ENCODE measurements at places on chromosomes 3 and 15.

DNA sequence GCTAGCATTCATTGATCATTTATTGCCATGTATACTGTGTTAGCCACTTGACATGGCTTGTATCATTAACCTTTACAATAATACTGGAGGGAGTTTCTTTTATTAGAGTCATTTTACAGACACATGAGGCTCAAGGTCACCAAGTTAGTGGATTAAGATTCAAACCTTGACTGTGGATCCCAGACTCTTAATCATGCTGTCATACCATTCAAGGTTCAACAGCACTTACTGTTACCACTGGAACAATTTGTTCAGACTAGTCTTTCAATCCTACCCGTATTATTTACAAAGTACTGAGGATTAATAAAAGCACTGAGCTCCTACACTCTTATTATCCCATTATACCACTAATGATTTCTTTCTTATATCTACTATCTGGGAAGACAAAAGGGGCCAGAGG is 1.2 kb downstream of the COX17 start:
- DNase-seq = no peak

DNA sequence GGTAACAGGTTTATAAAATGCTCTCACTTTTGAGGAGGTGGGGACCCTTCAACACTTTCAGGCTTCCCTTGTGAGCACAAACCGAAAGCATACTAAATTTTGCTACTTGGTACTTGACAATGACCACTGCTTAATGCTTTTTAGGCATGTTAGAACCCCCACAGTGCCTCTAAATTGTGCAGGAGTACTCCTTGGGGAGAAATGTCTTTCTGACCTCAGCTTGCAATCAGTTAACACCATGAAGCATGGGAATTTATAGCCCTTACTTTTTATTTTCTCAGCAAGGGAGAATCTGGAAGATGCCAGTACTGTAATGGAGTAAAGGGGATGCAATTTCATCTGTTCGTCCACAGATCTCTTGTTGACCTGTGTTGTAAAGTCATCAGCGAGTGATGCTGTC is 308.9 kb upstream of the TBC1D5 start:
- DNase-seq = no peak

- no peak for DNase-seq
Measured at GRCh38 chr15:51793521-51794305, 35.7 kb upstream of the TMOD3 start.

GRCh38 chr3:67569324-67569723 is 85.1 kb downstream of the SUCLG2 start:
- no peak for DNase-seq

DNA sequence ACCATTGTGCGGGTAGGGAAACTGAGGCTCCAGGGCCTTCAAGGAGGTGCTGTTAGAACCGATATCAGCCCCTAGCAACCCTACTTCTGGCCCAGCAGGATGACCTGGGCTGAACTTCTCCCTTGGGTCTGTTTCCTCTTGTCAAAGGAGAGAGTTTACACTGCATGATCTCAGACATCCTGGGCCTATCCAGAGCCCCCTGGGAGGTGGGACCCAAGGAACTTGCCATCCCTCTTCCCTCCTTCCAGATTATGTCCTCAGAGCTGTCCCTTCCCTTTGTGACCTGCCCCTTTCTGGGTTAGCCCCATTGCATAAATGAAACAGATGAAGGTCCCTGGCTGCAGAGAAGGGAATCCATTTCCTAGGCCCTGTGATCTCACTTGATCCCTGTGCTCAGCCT is 12.3 kb upstream of the DNAH1 start:
- DNase-seq = no peak

DNA sequence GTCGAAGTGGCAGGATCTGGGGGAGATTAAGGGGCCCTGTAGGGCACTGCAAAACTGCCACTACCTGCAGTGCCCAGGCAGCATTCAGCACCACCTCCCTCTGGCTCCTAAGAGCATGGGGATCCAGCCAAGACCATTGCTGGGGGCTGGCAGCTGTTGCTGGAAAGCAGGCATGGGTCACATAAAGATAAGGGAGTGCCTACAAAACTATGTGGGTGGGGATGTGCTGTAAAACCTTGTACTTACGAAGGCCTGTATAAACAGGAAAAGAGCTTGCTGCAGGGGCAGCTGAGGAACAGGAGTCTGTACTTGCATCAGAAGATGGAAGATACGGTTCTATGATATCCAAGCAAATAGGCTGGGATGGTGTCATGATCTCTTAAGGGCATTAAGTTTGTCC is 27.1 kb downstream of the IL20RB start:
- no peak for DNase-seq

All from cortex of kidney (tissue), 1 donor.